Psoas muscle (tissue), 8 donors: ENCODE measurements at places on chromosomes 3 and 15. TPM values are rescaled to one million over a fixed set of nuclear protein-coding genes. Genes with fewer than 3 reads are reported as not detected.
A peak's percentile ranks its signal among the peaks of the same experiment; 100 is the strongest.

- DNase-seq: no peak
Observed at GRCh38 chr15:77819048-77819850, 186.5 kb upstream of the LINGO1 start.

GRCh38 chr3:17820704-17821103 lies 78.3 kb upstream of the TBC1D5 start:
- DNase-seq: no peak

DNA sequence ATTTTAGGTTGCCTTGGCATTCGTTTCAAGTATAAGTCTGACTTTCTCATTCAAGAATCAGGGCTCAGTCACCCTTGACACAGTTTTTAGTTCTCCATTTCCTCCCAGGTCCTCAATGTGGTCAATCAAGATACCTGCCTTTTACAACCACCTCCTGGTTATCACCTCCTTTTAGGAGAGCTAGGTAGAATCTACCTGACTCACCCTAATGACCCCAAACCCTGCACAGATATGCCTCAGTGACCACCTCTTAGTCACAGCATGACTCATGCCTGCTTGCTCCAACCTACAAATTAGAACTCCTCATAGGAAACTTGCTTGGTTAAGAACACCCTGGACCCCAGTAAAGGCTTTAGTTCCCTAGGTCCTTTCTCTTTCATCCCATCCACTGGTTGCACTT lies 22.5 kb downstream of the DMXL2 start:
- DNase-seq: no peak

DNA sequence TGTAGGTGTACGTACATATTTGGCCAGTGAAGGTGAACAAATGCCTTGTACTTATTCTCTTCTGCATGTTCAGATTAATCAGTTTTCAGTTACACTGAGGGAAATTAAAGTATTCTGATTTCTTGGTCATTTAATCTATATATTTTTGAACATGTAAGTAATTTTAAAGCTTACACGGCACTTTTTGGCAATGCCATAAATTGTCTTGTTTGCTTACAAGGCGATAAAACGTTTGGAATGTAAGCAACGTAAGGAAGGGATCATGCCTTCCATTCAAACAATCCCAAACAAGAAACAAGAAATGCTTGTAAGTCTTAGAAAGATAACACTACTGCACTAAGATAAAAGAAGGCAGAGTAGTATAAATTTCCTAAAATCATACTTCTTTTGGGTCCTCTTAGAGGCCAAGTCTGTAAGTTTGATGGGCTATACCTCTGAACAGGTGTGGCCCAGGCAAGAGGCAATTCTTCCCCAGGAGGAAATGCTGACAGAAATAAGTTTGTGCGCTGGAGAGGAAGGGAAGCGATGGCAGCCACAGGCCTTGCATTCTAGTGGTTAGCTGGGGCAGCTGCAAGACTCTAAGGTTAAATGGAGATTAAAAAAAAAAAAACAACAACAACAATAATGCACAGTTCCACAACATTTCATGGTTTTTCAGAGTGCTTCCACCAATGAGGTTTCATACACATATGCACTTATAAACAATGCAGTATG lies 73.8 kb downstream of the GOLIM4 start:
- no peak for DNase-seq

DNA sequence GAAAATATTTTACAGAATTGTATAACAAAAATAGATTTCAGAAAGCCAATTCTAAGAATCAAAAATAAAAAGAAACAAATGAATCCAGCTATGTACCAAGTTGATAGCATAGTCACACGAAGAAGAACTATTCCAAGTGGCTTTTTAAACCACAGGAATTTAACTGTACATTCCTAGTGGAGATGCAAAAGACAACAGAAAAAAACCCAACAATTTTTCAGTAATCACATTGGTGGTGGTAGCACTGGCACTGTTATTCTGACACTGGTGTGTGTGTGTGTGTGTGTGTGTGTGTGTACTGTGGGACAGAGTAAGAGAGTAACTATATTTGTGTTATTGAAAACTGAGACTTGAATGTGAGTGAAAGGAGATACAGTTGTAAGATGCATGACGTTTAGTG lies 9.1 kb downstream of the BFSP2 start:
- no peak for DNase-seq

- DNase-seq: peak; percentile 76
Observed at GRCh38 chr15:93614386-93615104, 525.5 kb upstream of the RGMA start.

DNA sequence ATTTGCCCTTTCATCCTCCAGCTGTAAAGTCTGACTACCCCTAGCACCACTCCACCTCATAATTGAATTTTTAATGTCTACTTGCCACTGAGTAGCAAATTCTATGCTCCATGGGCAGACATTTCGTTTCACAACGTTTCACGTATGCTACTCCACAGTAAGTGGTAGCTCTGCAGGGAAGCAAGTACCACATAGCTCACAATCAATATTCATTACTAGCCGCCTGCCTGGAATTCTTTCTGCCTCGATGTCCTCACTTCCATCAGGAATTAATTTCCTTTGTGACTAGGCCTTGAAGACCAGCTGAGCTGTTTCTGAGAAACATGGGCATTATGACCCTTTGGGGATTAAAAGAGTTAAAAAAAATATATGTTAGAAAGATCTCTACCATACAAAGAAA lies 15.3 kb downstream of the NPTN start:
- no peak for DNase-seq

GRCh38 chr3:138724443-138724842 lies 110.3 kb downstream of the PIK3CB start:
- DNase-seq: no peak

DNA sequence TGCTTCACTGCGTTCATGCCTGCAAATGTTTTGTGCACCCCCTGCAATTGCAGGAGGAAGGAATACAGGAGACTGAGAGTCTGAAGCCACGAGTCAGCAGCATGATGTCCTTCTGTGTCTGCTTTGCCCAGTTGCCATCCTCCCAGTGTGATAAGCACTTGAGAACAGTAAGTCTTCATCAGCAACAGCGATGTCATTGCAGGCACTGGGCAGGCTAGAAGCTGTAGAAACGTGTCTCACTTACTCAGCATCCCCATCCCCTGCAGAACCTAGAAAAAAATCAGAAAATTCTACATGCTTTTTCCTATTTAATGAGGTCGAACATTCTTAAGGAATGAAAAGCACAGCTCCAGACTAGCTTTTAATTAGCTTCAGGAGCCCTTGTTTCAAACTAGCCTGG lies 156.5 kb upstream of the LPP start:
- no peak for DNase-seq

DNA sequence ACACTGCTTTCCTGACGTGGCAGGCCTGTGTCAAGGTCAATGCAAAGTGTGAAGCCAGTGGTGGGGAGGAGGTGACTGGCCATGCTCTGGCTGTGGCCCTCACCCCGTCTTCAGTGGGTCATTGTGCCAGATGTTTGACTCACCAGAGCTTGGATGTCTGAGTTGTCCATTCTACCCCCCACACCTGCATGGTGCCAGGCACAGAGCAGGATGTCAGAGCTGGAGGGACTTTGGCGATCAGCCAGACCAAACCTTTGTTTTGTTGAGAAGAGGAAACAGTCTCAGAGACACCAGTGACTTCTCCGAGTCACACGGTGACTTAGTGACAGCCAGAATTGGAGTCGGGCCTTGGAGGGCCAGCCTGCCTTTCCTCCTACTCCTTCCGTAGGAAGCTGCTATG lies 49.5 kb downstream of the SMAD6 start:
- DNase-seq: no peak

GRCh38 chr3:142735462-142735861 lies 11.6 kb downstream of the TRPC1 start:
- DNase-seq: no peak

DNA sequence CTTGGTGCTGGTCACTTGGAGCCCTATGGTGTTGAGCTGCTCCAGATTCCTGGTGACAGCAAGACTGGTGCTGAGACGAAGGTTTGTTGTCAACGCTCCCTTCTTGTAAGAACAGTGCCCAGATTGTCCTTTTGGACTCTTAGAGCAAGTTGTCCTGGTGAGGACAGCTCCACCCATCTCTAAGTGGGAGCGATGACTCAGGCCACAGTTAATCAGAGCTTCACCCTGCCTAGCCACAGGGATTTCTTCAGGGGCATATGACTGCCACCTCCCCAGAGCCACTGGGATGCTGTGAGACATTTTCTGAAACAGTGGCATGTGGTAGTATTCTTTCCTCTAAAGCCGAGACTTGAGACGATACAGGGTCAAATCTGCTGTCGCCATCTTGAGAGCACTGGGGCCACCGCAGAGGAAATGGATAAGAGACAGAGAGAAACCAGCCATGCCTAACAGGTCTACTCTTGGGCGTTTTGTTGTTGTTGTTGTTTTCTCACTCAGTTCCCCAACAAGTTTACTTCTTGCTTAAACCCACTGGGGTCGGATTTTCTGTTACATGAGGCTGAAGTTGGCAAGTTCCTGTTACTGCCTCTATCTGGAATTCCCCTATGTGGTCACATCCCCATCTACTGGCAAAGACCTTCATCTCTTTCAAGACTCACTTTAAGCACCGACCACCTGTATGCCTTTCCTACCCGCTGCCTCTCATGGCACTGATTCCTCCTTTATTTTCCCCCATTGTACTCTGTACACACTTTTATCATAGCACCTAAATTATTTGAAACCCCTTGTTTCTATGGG lies 16.0 kb upstream of the PCOLCE2 start:
- DNase-seq: no peak

- DNase-seq: no peak
Observed at GRCh38 chr3:177249203-177249602, 51.9 kb upstream of the TBL1XR1 start.

DNA sequence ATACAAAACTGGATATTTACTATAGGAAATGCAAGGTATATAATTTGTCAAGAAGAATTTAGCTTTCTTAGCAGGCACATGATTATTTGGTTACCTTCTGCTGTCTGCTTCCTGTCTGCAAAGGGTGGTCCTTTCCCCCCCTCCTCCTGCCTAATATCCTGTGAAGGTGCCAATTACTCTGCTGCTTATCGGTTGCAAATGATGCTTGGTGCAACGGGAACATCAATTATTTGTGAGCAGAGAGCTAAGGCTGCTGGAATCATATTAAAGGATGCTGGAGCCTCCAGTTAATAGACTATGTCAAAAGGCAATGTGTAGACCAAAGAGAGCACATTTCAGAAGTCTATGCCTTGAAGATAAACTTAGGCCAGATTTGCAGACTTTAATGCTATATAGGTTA lies 443.7 kb upstream of the ONECUT1 start:
- DNase-seq: no peak

GRCh38 chr3:186515125-186515524 lies 29.1 kb downstream of the CRYGS start:
- DNase-seq: no peak

DNA sequence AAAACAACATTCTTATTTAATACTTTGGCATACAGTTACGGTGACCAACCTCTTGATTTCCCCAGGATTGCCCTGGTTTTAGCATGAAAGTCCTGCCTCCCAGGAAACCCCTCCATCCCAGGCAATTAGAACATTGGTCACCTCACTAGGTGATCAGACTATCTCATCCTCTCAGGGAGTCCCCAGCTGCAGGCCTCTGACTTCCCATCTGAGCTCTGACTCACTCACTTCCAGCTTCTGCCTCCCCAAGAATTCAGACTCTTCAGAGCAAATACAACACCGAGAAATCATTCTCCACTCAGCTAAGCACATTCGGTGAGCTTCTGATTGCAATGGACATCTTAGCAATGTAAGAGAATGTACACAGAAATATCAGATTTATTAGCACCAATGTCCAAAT lies 92.4 kb upstream of the HES1 start:
- DNase-seq: no peak

GRCh38 chr15:49137861-49138260 lies 17.5 kb downstream of the COPS2 start:
- DNase-seq: no peak

GRCh38 chr3:79846148-79846933 lies 78.5 kb upstream of the ROBO1 start:
- no peak for DNase-seq

DNA sequence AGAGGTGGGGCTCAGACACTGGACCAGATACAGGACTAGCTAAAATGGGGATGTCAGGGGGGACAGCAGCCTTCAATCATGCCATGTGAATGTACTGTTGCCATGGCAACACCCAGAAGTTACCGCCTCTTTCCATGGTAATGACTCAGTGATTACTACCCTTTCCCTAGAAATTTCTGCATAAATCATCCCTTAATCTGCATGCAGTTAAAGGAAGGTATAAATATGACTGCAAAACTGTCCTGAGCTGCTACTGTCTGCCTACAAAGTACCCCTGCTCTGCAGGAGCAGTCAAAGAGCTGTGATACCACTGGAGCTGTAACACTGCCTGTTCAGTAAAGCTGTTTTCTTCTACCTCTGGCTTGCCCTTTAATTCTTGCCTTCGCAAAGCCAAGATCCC lies 168.2 kb downstream of the PEAK1 start:
- no peak for DNase-seq

DNA sequence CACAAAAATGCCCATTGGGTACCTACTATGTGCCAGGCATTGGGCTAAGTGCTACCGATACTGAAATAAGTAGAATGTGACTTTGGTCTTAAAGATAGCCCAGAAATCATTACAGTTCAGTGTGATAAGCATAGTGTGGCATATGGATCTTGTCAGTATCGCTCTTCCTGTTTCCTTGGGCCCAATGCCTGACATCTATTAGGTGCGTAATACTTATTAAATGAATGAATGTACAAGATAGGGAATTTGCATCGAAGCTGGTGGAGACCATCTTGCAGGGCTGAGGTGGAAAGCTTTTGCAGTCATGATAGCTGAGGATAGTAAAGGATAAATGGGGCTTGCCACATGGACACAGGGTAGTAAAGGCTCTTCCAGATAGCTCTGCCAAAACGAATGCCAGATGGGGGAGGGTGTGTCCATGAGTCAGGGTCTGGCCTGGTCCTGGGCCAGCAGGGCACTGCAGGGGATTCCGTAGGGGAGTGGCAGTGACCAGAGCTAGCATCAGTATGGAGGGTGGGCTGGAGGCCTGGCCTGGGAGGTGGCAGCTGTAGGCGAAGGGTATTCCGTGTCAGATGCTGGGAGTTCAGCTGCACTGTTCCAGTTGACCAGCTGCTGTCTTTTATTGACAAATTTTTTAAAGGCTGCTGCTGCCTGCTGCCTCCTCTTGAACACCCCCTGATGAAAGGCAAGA lies 23.5 kb downstream of the TSEN2 start:
- DNase-seq: peak; percentile 40

- no peak for DNase-seq
Observed at GRCh38 chr3:61627768-61628185, 66.4 kb downstream of the PTPRG start.

GRCh38 chr15:74624020-74624602 lies 8.5 kb downstream of the CLK3 start:
- no peak for DNase-seq

CXCR6 gene
- not detected for total RNA-seq

KIF9 gene
- total RNA-seq: 5.9 TPM

OR5K2 gene
- total RNA-seq: not detected

MYZAP gene
- total RNA-seq: 5.6 TPM

UROC1 gene
- total RNA-seq: not detected

CTXN2 gene
- not detected for total RNA-seq

ARNT2 gene
- 5.9 TPM for total RNA-seq

SLC27A2 gene
- not detected for total RNA-seq

UBA7 gene
- total RNA-seq: 6.7 TPM

CX3CR1 gene
- total RNA-seq: 0.68 TPM

SHF gene
- 4.0 TPM for total RNA-seq

NOX5 gene
- not detected for total RNA-seq

RFT1 gene
- total RNA-seq: 6.9 TPM

FBLN2 gene
- 30.3 TPM for total RNA-seq
